ENCODE measurements at places on chromosomes 12 and 14.

DNA sequence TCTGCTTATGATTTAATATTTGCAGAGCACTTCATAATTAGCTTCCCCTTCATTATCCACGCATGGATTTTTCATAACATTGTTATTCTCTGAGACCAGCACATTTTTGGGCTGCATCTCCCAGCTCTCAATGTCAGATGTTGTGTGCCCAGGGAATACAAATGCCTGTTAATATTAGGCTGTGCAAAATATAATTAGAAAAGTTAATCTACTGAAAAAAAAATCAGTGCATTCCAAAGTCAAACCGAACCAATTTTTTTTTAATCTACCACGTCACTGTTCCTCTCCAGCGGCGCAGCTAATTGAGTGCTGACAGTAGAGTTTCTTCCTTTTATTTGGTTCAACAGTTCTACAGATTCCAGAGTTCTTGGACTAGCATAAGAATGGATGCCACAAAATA lies 191.0 kb upstream of the RGS6 start:
- DNase-seq, result no peak

DNA sequence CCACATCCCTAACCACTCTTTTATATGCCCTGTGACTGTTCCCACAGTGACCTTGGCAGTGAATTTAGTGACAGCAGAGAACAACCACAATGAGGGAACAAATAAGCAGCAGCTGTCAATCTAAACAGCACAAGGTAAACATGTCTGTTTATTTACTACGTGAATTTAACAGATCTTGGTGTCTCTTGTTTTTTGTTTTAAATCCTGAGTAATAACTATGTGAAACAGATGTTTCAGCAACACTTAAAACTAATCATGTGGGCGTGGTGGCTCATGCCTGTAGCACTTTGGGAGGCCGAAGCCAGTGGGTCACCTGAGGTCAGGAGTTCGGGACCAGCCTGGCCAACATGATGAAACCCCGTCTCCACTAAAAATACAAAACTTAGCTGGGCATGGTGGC lies 17.0 kb upstream of the CFAP54 start:
- no peak for DNase-seq

DNA sequence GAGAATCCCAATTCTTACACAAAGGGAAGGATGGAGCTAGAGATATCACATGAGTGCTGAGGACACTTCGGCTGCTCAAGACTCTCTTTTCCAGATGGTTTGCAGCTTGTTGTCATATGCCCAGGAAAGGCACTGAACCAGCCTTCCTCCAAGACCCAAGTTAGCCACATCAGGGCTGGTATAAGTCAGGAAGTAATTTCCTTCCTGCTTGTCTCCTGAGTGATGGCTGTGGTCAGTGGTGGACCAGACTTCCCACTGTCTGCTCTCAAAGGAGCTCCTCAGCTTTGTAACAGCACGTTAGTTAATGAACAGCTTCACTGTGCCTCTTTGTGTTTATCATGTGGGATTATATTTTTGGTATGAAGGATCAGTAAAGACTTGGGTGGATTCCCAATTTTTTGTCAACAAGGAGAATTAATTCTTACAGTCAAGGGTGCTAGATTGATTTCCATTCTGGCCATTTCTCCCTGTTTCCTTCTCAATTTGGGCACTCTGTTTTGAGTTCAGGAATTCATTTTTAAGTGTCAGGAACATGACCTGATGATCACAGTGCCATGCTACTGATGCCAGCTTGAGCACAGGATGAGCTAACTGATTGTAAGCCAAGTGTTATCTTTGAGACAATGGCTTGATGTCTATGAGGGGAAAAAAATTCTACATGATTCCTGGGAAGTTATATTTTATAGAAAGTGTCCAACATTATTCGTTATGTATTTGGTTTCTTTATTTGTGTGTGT lies 145.8 kb downstream of the GCH1 start:
- no peak for DNase-seq

DNA sequence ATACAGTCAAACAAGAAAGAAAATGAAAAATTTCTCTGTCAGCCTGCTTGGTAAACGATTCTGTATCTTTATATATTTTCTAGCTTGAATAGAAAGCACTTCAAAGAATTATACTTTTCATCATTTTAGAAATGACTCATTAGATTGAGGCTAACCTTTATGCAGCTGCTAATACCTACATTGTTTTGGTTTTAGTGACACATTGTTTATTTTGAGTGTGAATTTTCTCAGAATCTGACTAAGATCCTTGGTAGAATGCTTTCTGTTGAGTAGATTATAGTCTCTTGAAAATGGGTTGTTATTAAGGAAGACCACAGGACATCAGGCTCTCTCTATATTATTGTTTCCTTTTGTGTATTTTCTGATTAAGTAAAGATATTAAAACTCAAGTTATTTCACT lies at the start of gene PMCH:
PMCH (minus strand) TSS at position 45 of the 400 bp plus-strand sequence. CDS start 63 bp downstream, outside the sequence.
- no peak for DNase-seq

DNA sequence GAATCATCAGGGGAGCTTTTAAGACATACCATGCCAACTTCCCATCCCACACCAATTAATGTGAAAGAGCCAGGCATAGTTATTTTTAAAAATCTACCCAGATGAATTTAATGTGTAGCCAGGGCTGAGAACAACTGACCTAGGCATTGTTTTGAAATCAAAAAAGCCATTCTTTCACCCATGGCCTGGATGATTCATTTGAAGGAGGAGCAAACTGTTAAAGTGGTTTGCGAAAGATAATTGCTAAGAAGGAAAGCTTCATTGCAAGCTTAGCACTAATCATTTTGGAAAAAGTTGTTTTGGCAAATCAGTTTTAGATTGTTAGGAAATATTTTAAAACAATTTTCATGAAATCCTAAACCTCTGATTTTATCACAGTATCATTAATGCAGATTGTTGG lies 2.1 kb upstream of the GTSF1 start:
- DNase-seq, result no peak

- DNase-seq, result no peak
Measured at GRCh38 chr14:29937116-29937515, 9.5 kb upstream of the PRKD1 start.
